RPMI7951 (cell line): ENCODE measurements at places on chromosomes 7 and 10. TPM values are rescaled to one million over a fixed set of nuclear protein-coding genes. Genes with fewer than 3 reads are reported as not detected.
A peak's percentile ranks its signal among the peaks of the same experiment; 100 is the strongest.

DNA sequence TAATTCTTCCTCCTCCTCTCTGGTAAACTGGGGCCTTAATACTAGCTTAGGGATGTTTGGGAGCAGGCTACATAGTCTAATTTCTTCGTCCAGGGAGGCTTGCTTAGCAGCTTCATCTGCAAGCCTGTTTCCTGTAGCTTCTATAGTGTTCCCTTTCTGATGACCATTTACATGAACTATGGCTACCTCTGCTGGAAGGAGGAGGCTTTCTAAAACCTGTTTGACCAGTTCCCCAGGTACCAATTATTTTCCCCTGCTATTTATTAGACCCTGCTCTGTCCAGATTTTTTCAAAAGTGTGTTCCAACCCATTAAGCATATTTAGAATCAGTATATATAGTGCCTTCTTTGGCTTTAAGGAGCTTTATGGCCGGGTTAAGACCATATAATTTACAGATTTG lies 38.8 kb upstream of the DNAH11 start:
- no peak for DNase-seq

- DNase-seq: peak; percentile 81
Measured at GRCh38 chr7:519484-520390, at the start of gene PDGFA. PDGFA (minus strand) TSS chr7:519846; CDS start chr7:519001, 845 bp downstream.

- DNase-seq: no peak
Measured at GRCh38 chr7:110801502-110801901, 289.4 kb upstream of the LRRN3 start.

The TSPAN15 gene
- total RNA-seq: 23.1 and 29.2 TPM in 2 replicates

The LRIT1 gene
- total RNA-seq: not detected in 2 replicates

The SHTN1 gene
- 3.4 and 3.6 TPM in 2 replicates for total RNA-seq

The PTPRN2 gene
- 6.8 and 9.0 TPM in 2 replicates for total RNA-seq

DNA sequence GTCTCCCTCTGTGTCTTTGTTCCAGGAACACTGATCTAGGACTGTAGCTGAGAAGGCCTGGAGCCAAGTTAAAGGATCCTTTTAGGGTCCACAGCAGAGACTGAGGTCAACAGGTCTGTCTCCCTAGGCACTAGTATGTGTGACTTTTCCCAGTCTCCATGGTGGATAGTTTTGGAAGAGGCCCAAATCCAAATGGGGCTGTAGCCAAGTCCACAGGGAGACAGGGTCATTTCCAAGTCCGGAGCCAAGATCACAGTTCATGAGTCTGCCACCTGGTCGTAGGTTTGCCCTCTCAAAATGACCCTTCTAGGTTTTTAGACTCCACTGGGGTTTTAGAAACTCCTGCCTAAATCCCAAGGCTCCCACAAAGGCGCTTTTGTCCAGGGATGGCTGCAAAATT lies 16.8 kb downstream of the ZNF277 start:
- DNase-seq: no peak

DNA sequence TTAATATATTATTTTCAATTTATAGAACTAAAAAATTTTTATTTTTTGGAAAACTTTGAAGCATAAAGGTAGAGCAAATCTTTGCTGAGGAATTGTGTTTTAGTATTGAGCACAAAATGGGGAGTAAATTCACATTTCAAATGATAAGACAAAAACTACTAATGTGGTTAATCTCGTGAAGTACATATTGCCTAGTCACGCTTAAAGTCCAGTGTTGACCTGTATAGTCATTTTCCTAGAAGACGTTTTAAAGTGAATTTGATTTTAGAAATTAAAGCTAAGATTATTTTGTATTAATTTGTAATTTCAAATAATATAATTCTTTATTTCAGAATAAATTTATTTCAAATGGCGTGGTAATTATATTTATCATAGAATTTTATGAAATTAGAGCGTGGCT lies 57.2 kb upstream of the MSRB2 start:
- no peak for DNase-seq

GRCh38 chr7:48083114-48083830 lies 5.8 kb upstream of the UPP1 start:
- DNase-seq: peak; percentile 95

The SLC13A1 gene
- total RNA-seq: not detected in 2 replicates

The INSYN2A gene
- total RNA-seq: under 0.01 TPM in 1 of 2 replicates, not detected in the other

The NRBF2 gene
- total RNA-seq: 18.0 and 25.6 TPM in 2 replicates

The MMD2 gene
- total RNA-seq: not detected in 2 replicates

DNA sequence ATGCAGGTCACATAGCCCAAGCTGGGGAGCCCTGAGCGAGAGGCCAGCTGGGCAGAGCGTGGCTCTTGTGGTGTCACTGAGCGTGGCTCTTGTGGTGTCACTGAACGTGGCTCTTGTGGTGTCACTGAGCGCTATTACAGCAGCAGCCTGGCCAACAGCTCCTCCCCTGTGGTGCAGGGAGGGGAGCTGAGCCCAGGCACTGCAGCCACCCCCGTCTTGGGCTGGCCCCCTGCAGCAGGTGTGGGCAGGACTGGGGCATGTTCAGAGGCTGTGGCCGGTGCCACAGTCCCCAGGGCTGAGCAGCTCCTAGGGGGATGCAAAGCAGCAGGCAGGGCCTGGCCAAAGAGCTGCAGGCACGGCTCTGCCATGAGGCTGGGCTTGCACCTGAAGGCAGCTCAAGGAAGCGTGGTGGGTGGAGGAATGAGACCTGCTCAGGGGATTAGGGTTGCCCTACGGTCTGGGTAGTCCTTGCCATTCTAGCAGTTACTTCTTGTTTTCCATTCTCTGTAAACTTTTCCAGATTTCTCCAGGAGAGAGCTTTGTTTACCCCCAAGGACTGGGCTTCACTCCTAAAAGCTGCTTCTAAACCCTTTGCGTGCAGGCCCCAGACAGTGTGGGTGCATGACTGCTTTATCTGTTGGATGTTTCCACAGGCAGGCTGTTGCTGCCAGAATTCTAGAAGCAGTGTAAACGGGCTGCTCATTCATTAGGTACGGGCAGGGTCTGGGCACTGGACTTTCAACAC lies 29.2 kb downstream of the ZNF783 start:
- DNase-seq: no peak

The PRKAR1B gene
- 4.1 and 5.0 TPM in 2 replicates for total RNA-seq
